ENCODE measurements at places on chromosomes 5 and 9. TPM values are rescaled to one million over a fixed set of nuclear protein-coding genes. Genes with fewer than 3 reads are reported as not detected.

GMCL2 gene
- total RNA-seq = not detected

FOXD1 gene
- 0.09 TPM for total RNA-seq

INSL4 gene
- total RNA-seq = not detected

CACNA1B gene
- 0.75 TPM for total RNA-seq

ANKRD18A gene
- total RNA-seq = 0.36 TPM

ORM2 gene
- total RNA-seq = not detected

KIF4B gene
- total RNA-seq = not detected

AMACR gene
- 10.5 TPM for total RNA-seq

MXD3 gene
- 19.2 TPM for total RNA-seq

GPR151 gene
- not detected for total RNA-seq

F12 gene
- total RNA-seq = 2.1 TPM

SLC25A46 gene
- total RNA-seq = 32.1 TPM

DNAJA1 gene
- 151 TPM for total RNA-seq

KIF24 gene
- 3.9 TPM for total RNA-seq

CAMK2A gene
- 3.9 TPM for total RNA-seq

PRSS3 gene
- not detected for total RNA-seq

APBA1 gene
- 18.4 TPM for total RNA-seq

DOK3 gene
- total RNA-seq = 5.8 TPM

ADRA1B gene
- 2.4 TPM for total RNA-seq

SPATA31C1 gene
- 0.29 TPM for total RNA-seq

FRRS1L gene
- 14.4 TPM for total RNA-seq

MED22 gene
- 36.0 TPM for total RNA-seq

RECK gene
- 14.8 TPM for total RNA-seq

LECT2 gene
- not detected for total RNA-seq

NSMF gene
- total RNA-seq = 85.6 TPM

CDK7 gene
- 25.1 TPM for total RNA-seq

ABLIM3 gene
- 0.27 TPM for total RNA-seq

All from mesothelial cell of epicardium (in vitro differentiated cells).